ENCODE measurements at places on chromosomes 11 and 22.

DNA sequence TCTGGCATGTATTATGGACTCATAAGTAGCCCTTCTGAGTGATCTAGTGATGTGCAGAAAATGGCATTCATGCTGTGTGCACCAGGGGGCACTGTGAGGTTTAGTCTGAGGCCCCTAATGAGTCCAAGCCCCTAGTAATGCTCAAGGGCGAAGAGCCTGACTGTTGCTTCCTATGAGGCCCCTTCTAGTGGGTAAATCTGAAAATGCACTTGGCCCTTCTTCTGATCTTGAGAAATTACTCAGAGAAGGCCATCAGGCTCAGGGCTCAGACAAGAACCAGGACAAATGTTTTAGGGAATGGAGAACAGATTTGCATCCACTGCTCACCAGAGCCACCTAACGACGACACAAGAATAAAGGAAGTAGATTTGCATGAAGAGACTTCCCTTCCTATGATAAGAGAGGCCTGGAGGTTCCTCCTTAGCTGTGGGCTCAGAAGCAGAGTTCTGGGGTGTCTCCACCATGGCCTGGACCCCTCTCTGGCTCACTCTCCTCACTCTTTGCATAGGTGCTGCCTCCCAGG is 75.8 kb downstream of the GGTLC2 start:
- peak; percentile 83 for DNase-seq

DNA sequence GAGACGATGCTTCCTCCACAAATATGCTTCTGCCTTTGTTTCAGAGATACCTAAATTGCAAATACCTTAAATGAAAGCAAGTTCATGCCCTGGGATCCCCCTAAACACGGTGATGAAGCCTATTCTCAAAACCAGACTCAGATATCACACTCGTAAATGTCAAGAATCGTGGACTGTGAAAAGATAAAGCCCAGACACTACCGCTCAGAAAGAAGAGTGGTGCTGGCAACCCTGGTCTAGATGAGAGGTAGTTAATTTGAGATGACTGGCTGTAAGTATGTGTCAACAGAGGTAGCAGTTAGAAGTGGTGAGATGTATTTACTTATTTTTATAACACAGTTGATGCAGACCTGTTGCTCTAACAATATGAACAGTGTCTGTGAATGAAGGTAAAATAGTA is 2.5 kb downstream of the OVCH2 start:
- no peak for DNase-seq

DNA sequence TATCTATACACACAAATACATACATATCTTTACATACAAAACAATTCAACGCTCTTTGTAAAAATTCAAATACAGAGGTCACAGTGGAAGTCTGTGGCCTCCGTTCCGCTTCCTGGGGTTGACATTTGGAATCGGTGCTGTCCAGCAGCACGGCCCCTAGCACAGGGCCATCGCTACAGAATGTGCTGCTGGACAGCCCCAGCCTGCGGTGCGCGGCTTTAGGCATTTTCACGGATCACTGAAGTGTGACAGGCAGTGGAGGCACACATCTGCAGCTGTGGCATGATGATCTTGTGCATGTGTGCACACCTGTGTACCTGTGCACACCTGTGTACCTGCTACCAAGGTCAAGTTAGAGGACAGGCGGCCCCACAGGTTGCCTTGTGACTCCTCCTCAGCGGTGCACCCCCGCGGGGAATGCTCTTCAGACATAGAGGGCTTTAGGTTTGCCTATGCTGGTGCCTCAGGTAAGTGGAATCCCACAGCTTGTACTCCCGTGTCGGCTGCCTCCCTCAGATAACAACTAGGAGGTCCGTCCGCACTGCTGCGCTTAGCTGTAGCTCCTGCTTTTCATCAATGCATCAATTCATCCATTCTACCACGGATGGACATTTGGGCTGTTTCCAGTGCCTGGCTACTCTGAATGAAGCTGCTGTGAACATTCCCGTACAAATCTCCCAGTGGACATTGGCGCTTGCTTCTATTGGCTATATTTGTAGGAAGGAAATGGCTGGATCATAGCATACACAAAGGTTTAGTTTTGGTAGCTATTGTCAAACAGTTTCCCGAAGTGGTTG is 29.9 kb downstream of the GAL start:
- DNase-seq = no peak

DNA sequence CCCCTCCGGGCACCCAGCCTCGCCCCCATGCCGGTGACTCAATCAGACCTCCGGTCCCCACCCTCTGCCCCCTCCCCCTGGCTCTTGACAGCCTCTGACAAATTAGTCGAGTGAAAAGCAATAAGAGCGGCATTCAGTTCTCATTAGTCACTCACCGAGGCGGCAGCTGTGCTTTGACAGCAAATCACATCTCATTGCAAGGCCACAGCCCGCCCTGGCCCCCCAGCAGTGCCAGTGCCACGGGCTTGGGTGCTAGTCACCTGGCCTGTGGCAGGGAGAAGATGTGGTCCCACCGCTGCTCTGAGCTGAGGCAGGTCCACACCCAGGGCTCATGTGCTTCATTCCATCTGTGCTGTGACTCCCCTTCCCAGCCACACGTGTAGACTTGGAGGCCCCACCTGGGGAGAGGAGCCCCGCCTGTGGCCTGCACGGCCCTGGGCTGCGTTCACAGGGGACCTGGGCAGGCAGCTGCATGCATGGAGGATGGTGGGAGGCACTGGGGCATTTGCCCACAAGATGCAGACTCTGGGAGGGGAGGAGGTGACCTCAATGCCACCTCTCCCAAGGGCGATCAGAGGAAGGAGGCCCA is 7.4 kb upstream of the TH start:
- no peak for DNase-seq

GRCh38 chr11:64715756-64716472 is 7.1 kb downstream of the NRXN2 start:
- no peak for DNase-seq

DNA sequence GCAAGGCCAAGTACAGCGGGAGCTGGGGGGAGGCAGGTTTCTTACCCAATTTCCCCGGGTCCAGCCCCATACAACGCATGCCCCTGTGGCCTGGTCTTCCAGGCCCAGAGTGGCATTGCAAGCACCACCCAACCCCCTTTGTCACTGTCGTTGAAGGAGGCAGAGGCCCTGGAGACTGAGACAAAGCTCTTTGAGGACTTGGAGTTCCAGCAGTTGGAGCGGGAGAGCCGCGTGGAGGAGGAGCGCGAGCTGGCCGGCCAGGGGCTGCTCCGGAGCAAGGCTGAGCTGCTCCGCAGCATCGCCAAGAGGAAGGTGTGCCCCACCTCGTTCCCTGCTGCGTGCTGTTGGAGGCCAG is 27.8 kb downstream of the PHLDB1 start:
- no peak for DNase-seq

- DNase-seq = no peak
These were observed 34.6 kb downstream of the LGR4 start for GRCh38 chr11:27437829-27438594.

- no peak for DNase-seq
These were observed 8.7 kb downstream of the NPAT start for GRCh38 chr11:108213784-108214183.
